HFFc6 (cell line): ENCODE measurements at places on chromosomes 7 and 10. TPM values are rescaled to one million over a fixed set of nuclear protein-coding genes. Genes with fewer than 3 reads are reported as not detected.

Gene KCNMA1
- total RNA-seq, result 90.1 to 190 TPM (median 154 TPM) in 3 replicates

GRCh38 chr7:2272031-2272430, 30.0 kb downstream of the NUDT1 start:
- peaks cover 7% of the 10 kb centered on the region; the same call in 1 of the 2 replicates for H3K36me3 ChIP-seq
- H3K4me1 ChIP-seq, result peaks cover 18% of the 10 kb centered on the region
- H3K27me3 ChIP-seq, result peaks cover 1% of the 10 kb centered on the region; the same call in 1 of the 2 replicates
- H3K4me3 ChIP-seq, result no peak overlapping the region
- no peak overlapping the region; the same call in 1 of the 2 replicates for H3K27ac ChIP-seq

Gene SPAG6
- not detected in 2 replicates for total RNA-seq

DNA sequence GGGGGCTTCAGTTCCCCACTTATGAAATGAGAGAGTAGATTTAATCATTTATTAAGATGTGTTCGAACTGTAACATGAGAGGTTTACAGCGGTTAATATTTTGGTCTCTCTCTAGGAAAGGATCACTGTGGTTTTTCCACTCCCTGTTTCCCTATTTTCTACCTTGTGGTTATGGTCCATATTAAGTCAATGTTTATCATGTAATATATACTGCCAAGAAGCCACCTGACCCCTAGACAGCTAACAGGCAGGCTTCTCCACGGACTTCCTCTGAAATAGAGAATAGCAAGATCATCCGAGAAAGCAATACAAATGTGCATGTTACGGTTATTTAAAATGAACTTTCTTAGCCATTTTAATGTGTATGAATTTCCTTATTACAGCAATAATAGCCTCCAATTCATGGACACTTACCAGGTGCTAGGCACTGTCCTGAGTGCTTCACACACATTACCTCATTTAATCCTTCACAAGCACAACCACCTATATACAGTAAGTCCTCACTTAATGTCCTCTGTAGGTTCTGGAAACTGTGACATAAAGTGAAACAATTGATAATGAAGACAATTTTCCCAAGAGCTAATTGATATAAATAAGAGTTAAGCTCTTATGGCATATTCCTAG, 835 bp upstream of the COL28A1 start:
- no peak overlapping the region for H3K27ac ChIP-seq
- H3K27me3 ChIP-seq, result no peaks in the 10 kb centered on the region

- H3K4me1 ChIP-seq, result no peaks in the 10 kb centered on the region
- no peak overlapping the region for H3K27ac ChIP-seq
- peaks cover 3% of the 10 kb centered on the region; the same call in 1 of the 2 replicates for H3K27me3 ChIP-seq
- H3K4me3 ChIP-seq, result no peak overlapping the region
- DNase-seq, result no peak
- H3K36me3 ChIP-seq, result no peaks in the 10 kb centered on the region
These were observed 151.1 kb downstream of the TFPI2 start for GRCh38 chr7:93739424-93739823.

DNA sequence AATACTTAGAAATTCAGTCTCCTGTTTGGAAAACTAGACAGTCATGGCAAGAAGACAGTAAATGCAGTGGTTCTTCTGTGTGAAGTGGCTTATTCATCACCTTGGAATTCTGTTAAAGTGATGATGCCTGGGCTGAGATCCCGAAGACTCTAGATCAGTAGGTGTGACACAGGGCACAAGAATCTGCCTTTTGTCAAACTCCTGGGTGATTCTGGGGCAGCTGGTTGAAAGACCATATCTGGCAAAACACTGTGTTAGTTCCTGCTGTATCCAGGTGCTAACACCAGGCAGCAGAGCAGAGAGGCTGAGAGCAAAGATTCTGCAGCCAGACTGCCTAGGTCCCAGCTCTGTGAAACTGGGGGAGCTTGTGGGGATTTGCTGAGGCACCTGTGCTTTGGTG, 26.5 kb downstream of the MRC1 start:
- DNase-seq, result peak; percentile 94
- no peaks in the 10 kb centered on the region for H3K27me3 ChIP-seq
- H3K36me3 ChIP-seq, result no peaks in the 10 kb centered on the region
- H3K4me1 ChIP-seq, result peaks cover 43% of the 10 kb centered on the region
- peak overlapping the region; percentile 66 for H3K27ac ChIP-seq

Gene CABCOCO1
- total RNA-seq, result 0.13 to 1.2 TPM (median 0.30 TPM) in 3 replicates

DNA sequence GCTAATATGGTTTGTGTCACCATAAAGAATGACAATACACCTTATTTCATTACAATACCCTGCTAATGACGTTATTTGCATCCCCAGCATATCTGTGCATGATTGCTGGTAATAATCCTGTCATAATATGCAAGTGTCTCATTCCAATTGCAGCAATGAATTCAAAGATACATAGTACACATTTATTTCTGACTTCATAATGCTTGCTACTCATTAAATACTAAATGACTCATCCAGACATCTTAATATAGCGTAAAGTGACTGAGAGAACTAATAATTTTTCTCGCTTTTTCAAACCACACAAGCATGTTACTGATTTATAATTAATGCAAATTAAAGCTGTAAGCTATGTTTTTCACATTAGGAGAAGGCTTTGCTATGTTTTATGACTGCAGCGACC, 234.7 kb upstream of the MDFIC start:
- H3K36me3 ChIP-seq, result no peaks in the 10 kb centered on the region
- H3K4me3 ChIP-seq, result no peak overlapping the region
- H3K27ac ChIP-seq, result no peak overlapping the region
- H3K27me3 ChIP-seq, result no peaks in the 10 kb centered on the region
- no peaks in the 10 kb centered on the region for H3K4me1 ChIP-seq

GRCh38 chr10:104327745-104328645, 10.3 kb downstream of the ITPRIP start:
- peak overlapping the region; percentile 98 for H3K27ac ChIP-seq
- peak overlapping the region; percentile 86 for H3K4me3 ChIP-seq
- peak; percentile 86 for DNase-seq
- peaks cover 91% of the 10 kb centered on the region for H3K4me1 ChIP-seq
- peaks cover 41% of the 10 kb centered on the region for H3K27me3 ChIP-seq

- H3K4me3 ChIP-seq, result peak overlapping the region; percentile 47
- no peaks in the 10 kb centered on the region for H3K36me3 ChIP-seq
These were observed 52.0 kb upstream of the FIGNL1 start for GRCh38 chr7:50502001-50502684.

GRCh38 chr7:121519548-121520521, 123.7 kb upstream of the FAM3C start:
- peaks cover 5% of the 10 kb centered on the region; the same call in 1 of the 2 replicates for H3K4me1 ChIP-seq
- H3K27me3 ChIP-seq, result no peaks in the 10 kb centered on the region; the same call in 1 of the 2 replicates
- no peaks in the 10 kb centered on the region for H3K36me3 ChIP-seq
- no peak for DNase-seq

GRCh38 chr7:38335492-38336147, 62.2 kb upstream of the TARP start:
- DNase-seq, result peak; percentile 86
- peaks cover 7% of the 10 kb centered on the region for H3K27me3 ChIP-seq
- no peaks in the 10 kb centered on the region for H3K36me3 ChIP-seq
- H3K4me1 ChIP-seq, result peaks cover 16% of the 10 kb centered on the region

DNA sequence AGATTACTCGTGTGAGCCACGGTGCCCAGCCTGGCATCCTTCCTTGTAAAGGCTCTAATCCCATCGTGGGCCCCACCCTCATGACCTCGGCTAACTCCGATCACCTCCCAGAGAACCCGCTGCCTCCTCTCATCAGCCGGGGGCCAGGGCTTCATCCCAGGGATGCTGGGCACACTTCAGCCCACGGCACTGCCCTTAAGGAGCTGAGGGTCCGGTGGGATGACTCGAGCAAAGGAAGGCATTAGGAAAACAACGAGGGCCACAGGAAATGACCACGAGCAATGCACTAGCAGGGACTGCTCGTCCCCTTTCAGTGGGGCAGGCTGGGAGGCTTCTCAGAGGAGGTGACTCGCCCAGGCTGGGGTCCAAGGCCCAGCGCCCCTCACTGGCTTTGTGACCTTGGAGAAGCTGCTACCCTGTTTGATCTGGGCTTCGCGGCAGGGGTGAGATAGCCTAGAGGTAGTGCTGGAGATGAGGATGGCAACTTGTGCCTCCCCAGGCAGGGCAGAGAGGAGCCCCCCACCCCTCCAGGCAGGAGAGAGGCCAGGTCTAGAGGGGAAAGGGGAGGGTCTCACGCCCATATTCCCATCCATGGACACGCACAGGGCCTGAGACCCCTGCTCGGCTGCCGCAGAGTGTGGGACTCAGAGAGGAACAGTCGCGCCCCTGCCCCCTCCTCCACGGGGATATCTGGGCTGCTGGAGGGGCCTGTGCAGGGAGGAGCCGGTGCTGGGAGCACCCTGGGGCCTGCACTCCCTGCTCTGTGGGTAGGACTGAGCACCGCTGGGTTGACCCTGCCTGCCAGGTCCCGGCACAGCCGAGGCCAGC, 26.8 kb downstream of the ELFN1 start:
- no peak overlapping the region for H3K4me3 ChIP-seq
- DNase-seq, result no peak
- H3K27ac ChIP-seq, result no peak overlapping the region

Gene ELN
- total RNA-seq, result 4.7 to 24.9 TPM (median 13.2 TPM) in 3 replicates

Gene IMMP2L
- 10.7 to 12.1 TPM (median 11.6 TPM) in 3 replicates for total RNA-seq

DNA sequence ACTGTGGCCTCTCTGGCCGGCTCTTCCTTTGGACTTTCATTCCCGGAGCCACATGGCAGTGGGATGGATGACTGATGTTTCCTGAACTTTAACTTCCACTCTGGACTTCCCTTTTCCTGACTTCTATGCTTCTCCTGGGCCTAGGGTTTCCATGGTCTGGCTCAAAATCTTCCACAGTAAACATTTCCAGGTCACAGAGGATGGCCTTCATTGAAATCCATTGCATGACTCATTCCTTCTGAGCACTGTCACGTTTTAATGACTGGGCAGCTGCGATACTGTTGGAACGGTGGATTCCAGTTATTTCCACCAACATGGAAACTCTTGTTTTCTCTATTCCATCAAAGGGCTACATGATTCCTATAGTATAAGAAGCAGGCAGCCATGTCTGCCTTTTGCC, 24.4 kb upstream of the ZNF273 start:
- peaks cover 31% of the 10 kb centered on the region for H3K36me3 ChIP-seq
- H3K27me3 ChIP-seq, result peaks cover 8% of the 10 kb centered on the region; the same call in 1 of the 2 replicates
- H3K4me1 ChIP-seq, result no peaks in the 10 kb centered on the region

- no peaks in the 10 kb centered on the region for H3K36me3 ChIP-seq
- no peak overlapping the region for H3K4me3 ChIP-seq
- no peaks in the 10 kb centered on the region; the same call in 1 of the 2 replicates for H3K27me3 ChIP-seq
- DNase-seq, result peak; percentile 36
- no peaks in the 10 kb centered on the region for H3K4me1 ChIP-seq
These were observed 951.6 kb downstream of the ANKRD7 start for GRCh38 chr7:119175911-119176627.

GRCh38 chr10:89663144-89663543, 18.1 kb upstream of the PANK1 start:
- H3K4me1 ChIP-seq, result peaks cover 17% of the 10 kb centered on the region
- no peaks in the 10 kb centered on the region for H3K36me3 ChIP-seq
- no peak for DNase-seq
- H3K27ac ChIP-seq, result no peak overlapping the region
- no peaks in the 10 kb centered on the region; the same call in 1 of the 2 replicates for H3K27me3 ChIP-seq
- no peak overlapping the region for H3K4me3 ChIP-seq

Gene SH2D4B
- 0.04 TPM in 1 of 3 replicates, not detected in the others for total RNA-seq

Gene TMEM196
- not detected in 3 replicates for total RNA-seq

Gene ZNF239
- total RNA-seq, result 4.5 to 6.9 TPM (median 6.8 TPM) in 3 replicates

DNA sequence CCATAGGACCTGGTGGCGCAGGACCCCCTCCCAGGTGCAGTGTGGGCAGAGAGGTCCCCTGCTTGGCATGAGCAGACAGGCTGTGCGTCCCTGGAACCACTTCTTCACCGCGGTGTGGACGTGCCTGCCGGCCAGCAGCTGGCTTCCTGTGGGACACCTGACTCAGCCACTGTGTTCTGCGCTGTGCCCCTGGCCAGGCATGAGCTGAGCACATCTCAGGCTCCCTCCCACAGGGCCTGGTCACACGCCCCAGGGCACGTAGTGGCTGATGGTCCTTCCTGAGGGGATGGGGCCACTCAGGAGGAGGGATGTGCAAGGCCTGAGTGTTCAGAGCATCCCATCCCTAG, 3.5 kb upstream of the DEPP1 start:
- H3K4me3 ChIP-seq, result no peak overlapping the region
- H3K27me3 ChIP-seq, result no peaks in the 10 kb centered on the region
- peaks cover 50% of the 10 kb centered on the region for H3K4me1 ChIP-seq
- peak overlapping the region; percentile 100 for H3K27ac ChIP-seq

Gene ABCC2
- total RNA-seq, result 1.1 to 1.3 TPM (median 1.2 TPM) in 3 replicates

GRCh38 chr7:107150375-107151073, 18.3 kb upstream of the HBP1 start:
- peaks cover 34% of the 10 kb centered on the region for H3K4me1 ChIP-seq
- H3K36me3 ChIP-seq, result no peaks in the 10 kb centered on the region
- no peak overlapping the region for H3K27ac ChIP-seq
- DNase-seq, result peak; percentile 70
- no peak overlapping the region for H3K4me3 ChIP-seq

Gene INA
- 1.3 TPM in 2 of 3 replicates, not detected in the other for total RNA-seq

DNA sequence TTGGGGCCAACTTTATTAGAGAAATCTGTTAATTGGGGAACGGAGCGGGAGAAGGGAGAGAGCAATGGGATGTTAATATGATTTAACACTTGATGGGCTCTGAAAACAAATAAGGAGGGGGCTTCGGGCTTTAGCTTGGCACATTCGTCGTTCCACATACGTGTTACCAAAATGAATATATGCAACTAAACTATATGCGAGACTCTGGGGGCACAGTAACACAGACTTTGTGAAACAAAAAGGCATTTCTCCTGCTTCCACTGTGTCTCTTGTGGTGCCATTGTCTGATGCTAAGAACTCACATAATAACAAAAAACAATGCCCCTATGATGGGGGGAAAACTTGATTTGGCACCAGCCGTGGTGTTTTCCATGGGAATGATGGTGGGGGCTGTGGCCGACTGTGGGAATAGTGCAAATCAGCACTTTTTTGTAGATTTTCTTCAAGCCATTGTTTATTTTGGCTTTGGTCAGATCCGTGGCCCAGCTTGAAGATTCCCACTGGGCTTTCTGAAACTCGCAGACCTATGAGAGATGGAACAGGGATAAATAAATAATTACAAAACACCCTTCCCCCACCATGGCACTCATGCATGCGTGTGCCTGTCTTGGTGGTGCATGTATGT, 2.2 kb upstream of the MXI1 start:
- H3K4me1 ChIP-seq, result peaks cover 21% of the 10 kb centered on the region
- H3K4me3 ChIP-seq, result no peak overlapping the region

- H3K4me3 ChIP-seq, result no peak overlapping the region
- no peak overlapping the region; the same call in 1 of the 2 replicates for H3K27ac ChIP-seq
- H3K27me3 ChIP-seq, result no peaks in the 10 kb centered on the region; the same call in 1 of the 2 replicates
- DNase-seq, result no peak
These were observed 166.3 kb upstream of the LANCL2 start for GRCh38 chr7:55198634-55199392.

Gene CALCR
- total RNA-seq, result not detected in 3 replicates

DNA sequence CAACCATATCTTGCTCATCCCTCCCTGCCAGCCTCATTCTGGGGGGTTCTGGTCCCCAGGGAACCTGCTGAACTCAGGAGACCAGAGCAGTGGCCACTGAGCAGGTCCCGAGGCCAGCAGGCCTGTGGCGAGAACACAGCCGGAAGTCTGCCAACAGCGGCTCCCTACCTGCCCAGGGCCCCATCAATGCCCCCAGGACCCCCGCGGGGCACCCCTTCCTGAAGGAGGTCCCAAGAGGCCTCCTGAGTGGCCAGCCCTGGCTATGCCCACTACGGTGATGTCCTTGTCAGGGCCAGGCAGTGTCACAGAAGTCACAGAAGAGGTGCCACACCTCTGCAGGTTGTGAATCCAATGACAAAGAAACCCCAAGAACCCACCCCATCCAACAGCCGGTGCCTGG, 58.9 kb downstream of the CAMK2B start:
- H3K4me3 ChIP-seq, result no peak overlapping the region
- no peaks in the 10 kb centered on the region for H3K36me3 ChIP-seq
- peaks cover 31% of the 10 kb centered on the region for H3K27me3 ChIP-seq
- H3K27ac ChIP-seq, result no peak overlapping the region
- H3K4me1 ChIP-seq, result no peaks in the 10 kb centered on the region
